ENCODE measurements at places on chromosomes 16 and 17.
A peak's percentile ranks its signal among the peaks of the same experiment; 100 is the strongest.

DNA sequence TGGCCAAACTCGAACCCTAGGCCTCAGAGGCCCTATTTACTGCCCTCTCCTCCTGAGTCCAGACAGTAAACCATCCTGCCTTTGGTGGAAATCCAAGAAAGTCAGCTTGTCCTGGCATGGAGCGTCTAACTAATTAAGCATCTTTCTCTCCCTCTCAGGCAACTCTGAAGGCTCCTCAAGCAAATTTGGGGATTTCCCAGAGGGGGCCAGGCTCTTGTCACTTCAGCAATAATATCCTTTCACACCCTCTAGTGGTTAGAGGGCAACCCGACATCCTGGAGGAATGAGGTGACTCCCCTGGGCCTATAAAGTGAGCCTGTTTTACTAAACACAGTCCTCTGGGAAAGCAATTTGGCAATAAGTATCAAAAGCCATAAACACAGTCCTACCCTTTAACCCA, 60.4 kb downstream of the NOG start:
- peak; percentile 51 for DNase-seq

- DNase-seq = no peak
Observed at GRCh38 chr16:13835387-13835786, 84.6 kb upstream of the ERCC4 start.

GRCh38 chr17:74632617-74633016, 9.1 kb upstream of the CD300E start:
- no peak for DNase-seq

DNA sequence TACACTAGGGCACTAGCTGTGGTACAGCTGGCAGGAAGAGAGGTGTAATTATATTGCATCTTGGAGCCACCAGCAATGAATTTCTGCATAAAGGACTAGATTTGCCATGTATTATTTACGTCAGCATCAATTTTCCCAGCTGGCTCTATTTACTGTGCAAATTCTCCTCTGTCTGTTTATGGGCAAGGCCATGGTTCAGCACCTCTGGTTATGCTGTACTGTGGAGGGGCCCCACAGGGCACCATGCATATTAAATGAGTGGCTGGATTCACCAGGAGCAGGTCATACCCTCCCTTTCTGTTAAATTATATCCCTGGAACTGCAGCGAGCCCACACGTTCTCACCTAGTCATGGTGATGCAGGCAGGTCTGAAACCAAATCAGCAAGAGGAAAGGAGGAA, 19.8 kb downstream of the RAD51D start:
- DNase-seq = no peak

DNA sequence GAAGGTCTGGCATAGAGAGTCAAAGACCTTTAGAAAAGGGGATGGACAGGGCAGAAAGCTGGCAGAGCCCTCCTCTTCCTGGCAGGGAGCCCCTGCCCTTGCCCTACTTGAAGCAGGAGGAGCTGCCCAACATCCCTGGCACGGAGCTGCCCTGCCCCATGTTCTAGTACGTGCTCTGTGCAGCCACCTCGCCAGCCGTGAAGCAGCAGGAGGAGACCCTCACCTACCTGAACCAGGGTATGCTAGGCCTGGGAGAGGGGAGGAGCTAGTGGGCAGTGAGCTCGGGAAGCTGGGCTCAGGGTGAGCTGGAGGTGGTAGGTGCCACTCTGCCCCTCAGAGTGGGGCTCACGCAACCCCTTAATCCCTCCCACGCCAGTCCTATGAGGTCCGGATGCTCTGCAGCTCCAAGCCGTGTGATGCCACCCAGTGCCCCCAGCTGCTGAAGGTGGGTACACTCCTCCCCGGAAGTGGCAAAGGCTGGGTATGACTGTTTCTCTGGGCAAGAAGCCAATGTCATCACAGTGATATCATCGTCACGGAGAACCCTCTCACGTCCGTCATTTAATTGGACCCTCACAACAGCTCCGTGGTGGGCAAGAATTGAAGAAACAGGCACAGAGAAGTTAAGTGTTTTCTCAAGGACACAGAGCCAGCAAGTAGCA, 12.7 kb upstream of the STAC2 start:
- DNase-seq = no peak

DNA sequence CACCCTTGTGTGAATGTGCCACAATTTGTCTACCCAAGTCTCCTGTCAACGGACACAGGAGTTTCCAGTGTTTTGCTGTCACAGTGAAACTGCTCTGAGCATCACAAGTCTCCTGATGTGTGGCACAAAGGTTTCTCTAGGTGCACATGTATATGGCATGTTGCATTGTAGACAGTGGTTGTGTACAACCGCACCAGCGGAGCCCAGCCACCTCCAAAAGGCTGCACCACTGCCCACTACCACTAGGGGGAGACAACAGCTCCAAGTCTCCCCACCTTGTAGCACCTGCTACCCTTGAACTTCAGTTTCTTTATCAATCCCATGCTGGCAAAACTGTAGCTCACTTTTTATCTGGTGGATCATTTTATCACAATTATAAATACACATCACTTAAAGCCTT, 95.5 kb upstream of the ZNF469 start:
- DNase-seq = no peak

- no peak for DNase-seq
Observed at GRCh38 chr17:81444610-81445339, 49.5 kb downstream of the BAHCC1 start.

GRCh38 chr17:33832262-33832661, 422.8 kb upstream of the CCL2 start:
- no peak for DNase-seq

GRCh38 chr16:53546988-53547391, 44.0 kb upstream of the AKTIP start:
- DNase-seq = no peak

- no peak for DNase-seq
Observed at GRCh38 chr16:83762141-83762991, 45.4 kb upstream of the HSBP1 start.

DNA sequence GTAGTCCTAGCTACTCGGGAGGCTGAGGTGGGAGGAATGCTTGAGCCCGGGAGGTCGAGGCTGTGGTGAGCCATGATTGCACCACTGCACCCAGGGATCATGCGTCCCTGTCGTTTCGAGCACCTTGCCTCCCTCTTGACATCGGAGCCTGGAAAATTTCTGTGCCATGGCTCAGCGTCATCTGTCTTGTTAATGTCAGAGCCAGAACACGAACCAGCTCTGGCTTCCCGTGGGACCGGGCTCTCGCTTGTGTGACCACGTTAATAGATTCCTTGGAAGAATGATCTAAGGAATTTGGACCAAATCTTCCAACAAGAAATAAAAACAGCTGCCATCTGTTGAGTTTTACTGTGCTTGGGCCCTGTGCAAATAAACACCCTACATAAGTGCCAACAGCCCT, 117.7 kb downstream of the ABCC1 start:
- DNase-seq = no peak

- DNase-seq = peak; percentile 51
Observed at GRCh38 chr17:6376931-6377361, 58.0 kb downstream of the AIPL1 start.

- DNase-seq = peak; percentile 46
Observed at GRCh38 chr17:9536061-9536460, 39.6 kb downstream of the STX8 start.

DNA sequence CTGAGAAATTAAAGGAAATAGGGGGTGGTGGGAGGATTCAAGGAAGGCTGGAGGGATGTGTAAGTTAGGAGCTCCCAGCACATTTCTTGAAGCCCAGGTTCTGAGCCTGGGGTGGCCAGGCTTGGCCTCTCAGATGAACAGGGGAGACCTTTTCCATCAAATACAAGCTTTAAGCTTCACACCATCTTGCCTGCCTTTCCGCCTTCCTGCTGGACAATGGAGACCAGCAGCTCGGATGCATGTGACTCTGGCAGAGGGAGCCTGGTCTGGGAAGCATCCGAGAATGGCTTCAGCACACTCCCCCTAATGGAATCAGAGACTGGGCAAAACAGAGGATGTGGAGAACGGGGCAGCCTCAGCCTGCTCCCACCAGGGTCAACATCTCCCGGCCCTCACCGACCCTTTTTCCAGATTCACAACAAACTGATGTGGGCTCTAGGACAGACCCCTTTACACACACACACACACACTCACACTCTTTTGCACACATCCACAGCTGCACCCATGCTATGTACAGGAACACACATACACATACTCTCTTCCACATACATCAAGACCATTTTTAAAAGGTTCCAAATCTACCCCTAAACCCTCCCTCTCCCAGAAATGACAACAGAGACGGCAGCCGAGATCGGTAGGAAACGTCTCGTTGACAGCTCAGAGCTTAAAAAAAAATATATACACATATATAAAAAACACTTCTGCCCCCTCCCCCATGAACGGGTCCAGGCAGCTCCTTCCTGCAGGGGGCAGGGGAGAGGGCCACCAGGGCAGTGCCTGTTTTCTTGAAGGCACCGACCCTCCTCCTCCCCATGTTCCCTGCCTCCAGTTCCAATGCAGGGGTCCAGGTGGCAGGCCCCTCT, 6.5 kb upstream of the ATXN7L3 start:
- no peak for DNase-seq

Data from brain (organoid and tissue), 16 donors.